ENCODE measurements at places on chromosomes 11 and 22. TPM values are rescaled to one million over a fixed set of nuclear protein-coding genes. Genes with fewer than 3 reads are reported as not detected.

DNA sequence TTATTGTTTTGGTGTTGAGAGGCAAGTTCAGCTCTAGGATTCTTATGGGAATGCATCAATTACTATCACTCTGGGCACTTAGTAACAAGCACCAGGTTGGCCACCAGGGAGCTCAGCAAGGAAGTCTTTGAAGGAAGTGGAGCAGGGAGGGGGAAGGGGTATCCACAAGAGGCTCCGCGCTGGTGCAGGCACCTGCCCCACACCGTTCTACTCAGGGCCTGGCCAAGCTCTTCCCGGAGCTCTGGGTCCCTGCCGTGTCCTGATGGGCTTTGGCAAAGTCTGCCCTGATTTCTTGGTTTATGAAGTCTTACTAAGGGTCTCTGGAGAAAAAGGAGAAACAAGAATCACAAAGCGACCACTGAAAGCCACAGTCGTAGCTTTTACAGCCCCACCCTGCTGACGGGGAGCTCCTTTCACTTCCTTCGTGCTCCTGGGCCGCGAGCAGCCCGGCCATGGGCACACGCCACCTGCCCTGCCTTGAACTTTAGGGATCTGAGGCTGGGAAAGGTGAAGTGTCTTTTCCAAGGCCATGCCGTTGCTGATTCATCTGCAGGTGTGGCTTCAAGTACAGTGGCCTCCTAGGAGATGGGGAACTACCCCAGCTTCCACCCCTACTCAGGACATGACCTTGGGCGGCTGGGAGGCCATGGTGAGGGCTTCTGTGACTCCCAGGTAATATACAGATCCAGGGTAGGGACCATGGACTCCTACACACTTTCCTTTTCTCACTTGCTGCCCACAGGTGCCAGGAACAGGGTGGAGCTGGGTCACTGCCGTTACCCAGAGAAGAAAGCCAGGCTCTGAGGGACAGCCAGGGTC lies 15.9 kb upstream of the LRRC32 start:
- no peak for DNase-seq
- no peak overlapping the region for H3K4me3 ChIP-seq

DNA sequence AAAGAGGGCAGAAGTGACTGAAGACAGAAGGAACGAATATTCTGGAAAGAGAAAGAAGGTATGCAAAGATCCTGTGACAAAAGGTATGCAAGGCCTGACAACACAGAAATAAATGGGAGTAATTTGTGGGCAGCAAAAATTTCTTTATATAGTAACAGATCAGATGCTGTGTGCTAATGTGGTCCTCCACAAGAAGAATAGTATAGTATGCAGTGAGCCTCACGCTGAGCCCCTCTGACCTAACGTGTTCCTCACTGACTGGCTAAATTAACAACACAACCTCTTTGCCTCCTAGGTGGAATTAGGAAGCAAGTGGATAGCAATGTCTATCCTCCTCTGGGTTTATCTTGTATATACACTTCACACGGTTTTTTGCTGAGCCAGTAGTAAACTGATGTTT lies 143.1 kb upstream of the SESN3 start:
- H3K27ac ChIP-seq: no peak overlapping the region
- H3K4me1 ChIP-seq: no peaks in the 10 kb centered on the region
- no peak for DNase-seq
- H3K27me3 ChIP-seq: no peaks in the 10 kb centered on the region

DNA sequence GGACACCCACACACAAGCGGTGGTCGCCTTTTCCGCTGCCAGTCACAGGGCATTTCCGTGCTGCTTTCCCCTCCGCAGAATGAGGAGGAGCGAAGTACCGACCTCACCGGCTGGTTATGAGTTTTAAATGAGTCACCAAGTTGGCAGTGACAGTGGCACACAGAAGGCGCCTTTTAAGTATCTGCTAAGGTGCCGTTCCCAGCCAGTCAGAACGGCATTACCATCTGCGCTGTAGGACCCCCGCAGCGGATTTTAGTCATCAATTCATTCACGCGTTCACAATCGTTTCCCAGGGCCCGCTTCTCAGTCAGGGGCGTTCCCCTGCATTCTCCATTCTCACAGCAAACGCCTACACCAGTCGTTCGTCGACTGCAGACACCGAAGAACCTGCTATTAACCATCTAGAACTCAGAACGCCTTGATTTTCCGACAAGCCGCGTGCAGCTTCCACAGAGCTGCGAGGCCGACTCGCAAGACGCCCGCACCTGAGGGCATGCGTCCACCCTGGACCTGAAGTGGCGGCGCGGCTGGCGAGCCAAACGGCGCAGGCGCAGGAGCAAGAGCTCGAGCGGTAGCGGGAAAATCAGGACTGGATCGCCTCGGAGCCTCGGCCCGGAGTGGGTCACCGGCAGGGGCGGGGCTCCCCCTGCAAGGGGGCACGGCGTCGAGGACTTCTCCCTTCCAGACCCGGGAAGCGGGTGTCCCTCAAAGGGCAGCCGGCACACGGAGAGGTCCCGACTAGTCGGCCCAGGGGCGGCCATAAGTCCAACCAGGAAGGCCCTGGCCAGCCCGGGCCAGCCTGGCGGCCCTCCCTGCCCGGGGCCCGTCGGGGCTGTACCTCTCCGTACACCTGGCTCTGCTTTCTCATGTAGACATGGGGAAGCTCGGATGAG lies 642 bp downstream of the CYP2R1 start:
- H3K4me1 ChIP-seq: peaks cover 19% of the 10 kb centered on the region
- peaks cover 5% of the 10 kb centered on the region for H3K27me3 ChIP-seq
- no peak overlapping the region for H3K27ac ChIP-seq

DNA sequence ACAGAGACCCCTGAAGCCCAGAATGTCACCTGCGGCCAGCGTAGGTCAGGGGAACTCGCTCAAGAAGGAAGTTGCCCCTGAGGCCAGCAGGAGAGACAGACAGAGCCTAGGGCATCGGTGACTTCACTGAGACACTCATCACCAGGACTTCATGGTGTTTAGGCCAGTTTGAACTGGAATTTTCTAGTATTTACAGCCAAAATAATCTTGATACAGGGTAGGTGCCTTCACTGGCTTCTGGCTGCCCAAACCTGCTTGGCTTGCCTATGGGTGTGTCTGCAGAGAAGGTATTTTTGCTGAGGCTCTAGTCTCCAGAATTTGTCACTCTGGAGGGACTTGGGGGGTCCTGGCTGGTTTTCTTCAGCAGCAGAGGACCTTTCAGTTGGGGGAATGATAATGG lies 86.6 kb downstream of the FBXO7 start:
- H3K4me3 ChIP-seq: no peak overlapping the region
- H3K27ac ChIP-seq: no peak overlapping the region
- no peaks in the 10 kb centered on the region for H3K27me3 ChIP-seq
- DNase-seq: no peak
- H3K36me3 ChIP-seq: no peaks in the 10 kb centered on the region
- H3K4me1 ChIP-seq: peaks cover 42% of the 10 kb centered on the region

DNA sequence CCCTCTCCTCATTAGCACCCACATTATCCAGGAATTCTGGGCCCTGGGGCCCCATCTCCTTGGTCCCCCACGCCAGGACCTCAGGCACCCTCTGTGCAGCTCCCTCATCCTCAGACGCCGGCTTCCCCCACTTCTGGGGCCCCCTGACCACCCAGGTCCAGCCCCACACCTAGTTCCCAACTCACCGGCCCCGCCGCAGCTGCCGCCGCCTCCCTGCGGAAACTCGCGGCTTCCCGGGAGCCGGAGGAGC lies at the start of gene PCSK7:
Gene PCSK7, minus strand, starts transcription at position 232 of the 250 bp plus-strand sequence. CDS start 2,229 bp downstream, outside the sequence.
- H3K4me3 ChIP-seq: peak within 1 kb of the TSS; percentile 86
- H3K4me1 ChIP-seq: peaks cover 7% of the 10 kb centered on the region
- peaks cover 16% of the 10 kb centered on the region for H3K36me3 ChIP-seq
- no peak for DNase-seq
- H3K27ac ChIP-seq: peak within 1 kb of the TSS; percentile 78
- no peaks in the 10 kb centered on the region for H3K27me3 ChIP-seq

- H3K27ac ChIP-seq: no peak overlapping the region
- H3K36me3 ChIP-seq: no peaks in the 10 kb centered on the region
- no peaks in the 10 kb centered on the region for H3K27me3 ChIP-seq
- DNase-seq: no peak
- H3K4me3 ChIP-seq: no peak overlapping the region
Observed at GRCh38 chr11:94705419-94705818, 62.7 kb upstream of the AMOTL1 start.

DNA sequence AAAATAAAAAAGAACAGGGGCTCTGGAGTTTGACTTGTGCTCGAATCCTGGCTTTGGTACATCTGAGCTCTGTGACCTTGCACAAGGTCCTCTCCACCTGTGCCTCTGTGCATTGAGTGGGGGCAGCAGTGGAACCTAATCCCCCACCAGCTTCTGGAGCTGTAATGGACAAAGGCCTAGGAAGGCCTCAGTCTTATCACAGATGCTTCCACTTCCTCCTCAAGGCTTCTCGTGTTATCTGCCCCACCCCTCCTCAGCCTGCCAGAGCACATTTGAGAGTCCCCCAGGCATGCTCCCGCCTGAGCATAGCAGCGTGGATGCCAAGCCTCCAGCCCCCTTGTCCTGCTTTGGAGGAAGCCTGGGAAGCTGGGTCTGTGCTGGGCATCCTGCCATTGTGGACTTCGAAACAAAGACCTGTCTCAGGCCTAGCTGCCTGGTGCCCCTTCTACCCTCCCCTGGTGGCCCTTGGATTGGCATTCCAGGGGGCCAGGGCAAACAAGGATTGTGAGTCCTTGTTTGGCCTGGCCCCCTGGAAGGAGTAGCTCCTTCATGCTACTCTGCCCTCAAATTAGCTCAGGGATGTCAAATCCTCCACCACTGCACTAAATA lies 15.0 kb downstream of the SLC35E4 start:
- no peak for DNase-seq
- no peaks in the 10 kb centered on the region for H3K27me3 ChIP-seq
- H3K4me1 ChIP-seq: peaks cover 3% of the 10 kb centered on the region
- H3K4me3 ChIP-seq: no peak overlapping the region
- H3K27ac ChIP-seq: no peak overlapping the region
- H3K36me3 ChIP-seq: no peaks in the 10 kb centered on the region

DNA sequence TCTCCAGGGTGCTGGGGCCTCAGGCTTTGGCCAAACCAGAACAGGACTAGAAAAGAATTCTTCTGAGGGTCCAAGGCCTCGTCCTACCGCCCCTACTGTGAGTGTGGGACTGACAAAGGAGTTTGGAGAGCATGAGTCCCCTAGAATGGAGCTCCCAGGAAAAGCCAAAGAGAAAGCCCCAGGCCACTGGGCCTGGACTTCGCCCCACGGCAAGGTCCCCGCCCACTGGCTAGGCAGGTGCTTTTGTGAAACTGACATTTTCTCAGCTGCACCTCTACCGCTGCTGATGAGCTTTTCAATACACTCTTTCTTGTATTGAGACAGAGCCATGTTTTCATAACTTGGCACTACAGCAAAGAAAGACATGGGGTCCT lies 9.7 kb upstream of the FGF3 start:
- no peak overlapping the region for H3K27ac ChIP-seq
- peaks cover 60% of the 10 kb centered on the region for H3K27me3 ChIP-seq
- H3K4me1 ChIP-seq: peaks cover 12% of the 10 kb centered on the region
- no peaks in the 10 kb centered on the region for H3K36me3 ChIP-seq
- no peak overlapping the region for H3K4me3 ChIP-seq

DNA sequence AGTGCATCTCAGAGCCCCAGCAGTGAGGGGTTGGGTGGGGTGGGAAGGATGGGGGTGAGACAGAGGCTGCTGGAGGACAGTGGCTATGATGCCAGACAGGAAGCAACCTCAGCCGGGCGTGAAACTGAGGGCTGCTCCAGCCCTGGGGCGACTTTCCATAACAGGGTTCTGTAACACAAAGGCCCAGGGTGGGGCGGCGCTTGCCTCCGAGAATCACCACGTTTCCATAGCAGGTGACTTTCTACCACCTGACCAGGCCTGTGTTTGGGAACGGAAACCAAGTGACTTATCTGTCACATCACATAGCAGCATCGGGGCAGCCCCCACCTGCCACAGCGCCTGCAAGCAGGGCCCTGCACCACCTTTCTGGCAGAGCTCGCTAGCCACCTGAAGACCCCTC lies 85.8 kb downstream of the TRMU start:
- H3K4me1 ChIP-seq: no peaks in the 10 kb centered on the region
- DNase-seq: no peak
- H3K27me3 ChIP-seq: peaks cover 8% of the 10 kb centered on the region
- no peaks in the 10 kb centered on the region for H3K36me3 ChIP-seq

DNA sequence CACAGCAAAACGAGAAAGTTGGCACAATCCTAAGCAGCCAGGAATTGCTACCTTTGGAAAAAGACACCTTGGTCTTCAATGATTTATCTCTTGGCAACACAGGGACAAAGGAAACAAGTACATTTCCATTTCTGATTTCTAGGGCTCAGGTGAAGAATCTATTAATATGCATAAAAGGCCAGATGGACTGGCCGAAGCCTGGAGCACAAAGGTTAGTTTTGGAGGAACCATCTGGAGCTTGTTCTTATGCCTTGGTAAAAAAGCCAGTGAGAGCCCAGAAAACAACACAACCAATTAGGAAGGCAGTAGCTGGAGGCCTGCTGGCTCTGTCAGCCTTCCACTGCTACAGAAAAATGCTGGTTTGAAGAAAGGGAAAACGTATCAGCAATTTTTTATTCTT lies 713.5 kb upstream of the API5 start:
- DNase-seq: no peak
- H3K4me1 ChIP-seq: no peaks in the 10 kb centered on the region
- no peak overlapping the region for H3K27ac ChIP-seq

DNA sequence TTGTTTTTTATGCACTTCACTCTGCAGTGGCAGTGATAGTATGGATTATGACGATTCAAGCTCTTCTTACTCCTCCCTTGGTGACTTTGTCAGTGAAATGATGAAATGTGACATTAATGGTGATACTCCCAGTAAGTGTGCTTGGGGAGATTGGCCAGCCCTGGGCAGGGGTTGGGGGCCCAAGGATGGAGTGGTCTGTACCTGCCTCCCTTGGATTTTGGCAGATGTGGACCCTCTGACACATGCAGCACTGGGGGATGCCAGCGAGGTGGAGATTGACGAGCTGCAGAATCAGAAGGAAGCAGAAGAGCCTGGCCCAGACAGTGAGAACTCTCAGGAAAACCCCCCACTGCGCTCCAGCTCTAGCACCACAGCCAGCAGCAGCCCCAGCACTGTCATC lies 14.2 kb downstream of the MADD start:
- H3K27me3 ChIP-seq: no peaks in the 10 kb centered on the region
- DNase-seq: no peak
- no peak overlapping the region for H3K27ac ChIP-seq
- no peak overlapping the region for H3K4me3 ChIP-seq
- H3K36me3 ChIP-seq: peaks cover 96% of the 10 kb centered on the region

OR52E4 gene
- total RNA-seq: not detected

VSIG2 gene
- not detected for total RNA-seq

PNPLA5 gene
- total RNA-seq: not detected

LRRC10B gene
- total RNA-seq: not detected

FDX1 gene
- 16.2 TPM for total RNA-seq

STK33 gene
- total RNA-seq: not detected

C22orf31 gene
- not detected for total RNA-seq

DEUP1 gene
- not detected for total RNA-seq

NRIP3 gene
- total RNA-seq: 29.1 TPM

GUCY1A2 gene
- total RNA-seq: 0.13 TPM

ACTN3 gene
- not detected for total RNA-seq

Data from SJSA1 (cell line).